ENCODE measurements at places on chromosomes 6 and 20.

- DNase-seq, result no peak
Measured at GRCh38 chr6:38695227-38695900, 7.6 kb downstream of the GLO1 start.

GRCh38 chr20:52619101-52619500, 353.1 kb upstream of the TSHZ2 start:
- DNase-seq, result no peak

- no peak for DNase-seq
Measured at GRCh38 chr6:90251295-90251992, 45.2 kb downstream of the BACH2 start.

DNA sequence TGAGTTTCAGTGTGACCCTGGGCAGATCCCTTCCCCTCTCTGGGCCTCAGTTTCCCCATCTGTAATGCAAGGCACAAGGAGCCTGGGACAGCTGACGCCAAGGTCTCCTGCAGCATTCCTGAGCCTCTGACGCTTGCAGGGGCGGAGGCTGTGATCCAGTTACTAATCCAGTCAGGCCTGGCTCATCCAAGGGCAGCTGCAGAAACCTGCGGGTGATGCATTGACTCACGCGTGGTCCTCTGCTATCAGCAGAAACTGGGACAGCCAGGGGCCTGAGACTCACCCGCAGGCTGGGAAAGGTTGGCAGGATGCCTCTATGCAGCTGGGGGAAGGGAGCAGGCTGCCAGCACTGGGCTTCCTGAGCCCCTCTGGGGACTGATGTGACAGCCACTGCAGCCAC, 65.0 kb upstream of the SIRPA start:
- no peak for DNase-seq

DNA sequence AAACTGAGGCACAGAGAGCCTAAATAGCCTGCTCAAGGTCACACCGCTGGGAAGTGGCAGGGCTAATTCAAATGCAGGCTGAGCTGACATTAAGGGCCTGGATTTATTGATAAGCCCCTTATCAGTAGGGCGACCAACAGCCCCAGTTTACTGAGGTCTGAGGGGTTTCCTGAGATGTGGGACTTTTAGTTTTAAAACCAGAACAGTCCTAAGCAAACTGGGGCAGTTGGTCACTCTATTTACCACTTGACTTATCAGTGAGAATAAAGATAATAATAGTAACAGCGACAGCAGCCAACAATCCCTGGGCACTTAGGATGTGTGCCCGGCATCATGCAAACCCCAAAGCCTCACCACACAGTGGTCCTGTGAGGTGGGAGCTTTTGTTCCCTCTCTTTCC, 27.6 kb downstream of the PREX1 start:
- no peak for DNase-seq

- no peak for DNase-seq
Measured at GRCh38 chr20:58963060-58963584, 17.9 kb upstream of the NELFCD start.

DNA sequence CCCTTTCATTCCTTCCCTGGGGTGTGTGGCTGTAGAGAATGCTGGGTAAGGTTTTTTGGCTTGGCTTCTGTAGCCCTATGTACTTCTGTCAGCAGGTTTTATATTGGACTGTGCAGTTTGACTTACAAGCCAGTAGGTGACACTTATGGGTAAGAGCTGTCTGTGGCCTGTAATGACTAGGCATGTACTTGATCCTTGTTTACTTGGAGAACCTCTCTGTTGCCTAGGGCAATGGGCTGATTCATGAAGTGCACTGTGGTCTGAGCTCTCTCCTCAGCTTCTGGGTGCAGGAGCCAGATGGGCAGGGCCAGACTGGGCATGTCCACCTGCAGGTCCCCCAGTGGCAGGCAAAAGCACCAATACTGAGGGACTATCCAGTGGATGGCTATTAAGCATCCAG, 544.6 kb downstream of the ADGRB3 start:
- no peak for DNase-seq

DNA sequence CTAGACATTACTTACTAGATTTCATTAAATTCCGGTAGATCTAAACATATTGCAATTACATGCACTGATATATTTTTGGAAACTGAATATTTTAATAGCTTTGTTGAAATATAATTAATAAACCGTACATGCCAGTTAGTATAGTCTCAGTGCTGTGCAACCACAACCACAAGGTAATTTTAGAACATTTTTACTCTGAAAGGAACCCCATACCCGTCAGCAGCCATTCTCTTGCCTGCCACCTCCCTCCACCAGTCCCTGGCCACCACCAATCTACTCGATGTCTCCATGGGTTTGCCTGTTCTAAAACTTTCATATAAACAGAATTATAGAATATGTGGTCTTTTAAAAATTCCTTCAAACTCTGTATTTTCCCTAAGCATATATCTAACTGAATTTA, 293.9 kb downstream of the THBS2 start:
- DNase-seq, result no peak

DNA sequence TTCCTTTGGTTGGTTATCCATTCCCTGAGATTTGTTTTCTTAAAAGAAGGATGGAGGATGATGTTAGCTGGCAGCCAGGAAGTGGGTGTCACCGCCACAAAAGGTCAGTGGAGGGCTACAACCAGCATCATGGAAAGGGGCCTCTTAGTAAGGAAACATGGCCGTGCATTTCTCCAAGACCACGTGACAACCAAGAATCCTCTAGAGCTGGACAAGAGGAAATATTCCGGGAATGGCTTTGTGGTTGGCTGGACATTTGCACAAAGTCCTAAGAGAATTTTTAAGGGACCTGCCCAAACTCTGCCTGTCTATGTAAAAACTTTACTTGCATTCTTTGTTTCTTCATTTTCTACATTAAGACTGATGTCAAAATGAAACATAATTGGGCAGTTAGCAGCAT, 399.9 kb upstream of the MARCKS start:
- no peak for DNase-seq

DNA sequence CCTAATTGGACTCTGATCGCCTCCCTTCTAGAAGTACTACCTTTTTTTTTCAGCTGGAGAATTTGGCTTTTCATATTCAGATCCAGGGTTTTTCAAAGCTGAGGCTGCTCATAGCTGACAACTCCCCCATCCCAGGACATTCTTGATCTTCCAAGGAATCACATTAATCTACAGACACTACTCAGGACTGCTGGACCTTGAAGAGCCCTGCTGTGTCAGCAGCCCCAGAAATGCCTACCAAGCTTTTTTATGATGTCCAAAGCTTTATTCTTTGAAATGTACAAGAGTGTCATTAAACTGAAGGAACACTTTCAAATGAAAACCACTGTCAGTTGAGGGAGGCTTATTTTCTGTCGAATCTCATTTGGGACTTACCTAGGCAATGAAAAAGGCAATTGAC, 704.1 kb downstream of the PTPRT start:
- DNase-seq, result no peak

GRCh38 chr6:133225560-133225959, 15.6 kb upstream of the EYA4 start:
- no peak for DNase-seq

- no peak for DNase-seq
Measured at GRCh38 chr6:26420688-26421171, 18.7 kb downstream of the BTN3A1 start.

- no peak for DNase-seq
Measured at GRCh38 chr20:11015440-11015839, 341.6 kb upstream of the JAG1 start.

- DNase-seq, result no peak
Measured at GRCh38 chr20:24479595-24479994, 10.2 kb downstream of the SYNDIG1 start.

DNA sequence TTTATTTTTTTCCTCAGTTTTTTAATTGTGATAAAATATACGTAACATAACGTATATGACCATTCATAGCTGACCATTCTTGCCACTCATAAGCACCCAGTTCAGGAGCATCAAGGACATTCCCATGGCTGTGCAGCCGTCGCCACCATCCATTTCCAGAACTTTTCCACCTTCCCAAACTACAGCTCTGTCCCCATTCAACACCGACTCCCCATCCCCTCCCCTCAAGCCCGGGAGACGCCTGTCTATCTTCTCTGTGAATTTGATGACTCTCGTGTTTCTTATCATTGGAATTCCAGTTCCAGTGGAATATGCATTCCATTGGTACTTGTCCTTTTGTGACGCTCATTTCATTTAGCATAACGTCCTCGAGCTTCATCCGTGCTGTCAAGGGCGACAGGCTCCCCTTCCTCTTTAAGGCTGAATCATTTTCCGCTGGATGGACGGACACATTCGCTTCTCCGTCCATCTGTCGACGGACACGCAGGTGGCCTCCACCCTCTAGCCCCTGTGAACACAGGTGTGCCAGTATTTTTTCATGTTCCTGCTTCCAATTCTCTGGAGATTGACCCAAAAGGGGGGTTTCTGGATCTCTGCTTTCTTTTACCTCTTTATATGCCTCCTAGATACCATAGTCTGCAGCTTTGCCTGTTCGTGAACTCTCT, 88.1 kb downstream of the YTHDF1 start:
- no peak for DNase-seq

GRCh38 chr6:149910721-149911151, 12.2 kb downstream of the RAET1G start:
- no peak for DNase-seq

- DNase-seq, result no peak
Measured at GRCh38 chr6:101760843-101761621, 367.5 kb downstream of the GRIK2 start.

GRCh38 chr6:101883505-101883904, 490.0 kb downstream of the GRIK2 start:
- DNase-seq, result no peak

GRCh38 chr6:56683882-56684281, 41.2 kb upstream of the DST start:
- DNase-seq, result no peak

DNA sequence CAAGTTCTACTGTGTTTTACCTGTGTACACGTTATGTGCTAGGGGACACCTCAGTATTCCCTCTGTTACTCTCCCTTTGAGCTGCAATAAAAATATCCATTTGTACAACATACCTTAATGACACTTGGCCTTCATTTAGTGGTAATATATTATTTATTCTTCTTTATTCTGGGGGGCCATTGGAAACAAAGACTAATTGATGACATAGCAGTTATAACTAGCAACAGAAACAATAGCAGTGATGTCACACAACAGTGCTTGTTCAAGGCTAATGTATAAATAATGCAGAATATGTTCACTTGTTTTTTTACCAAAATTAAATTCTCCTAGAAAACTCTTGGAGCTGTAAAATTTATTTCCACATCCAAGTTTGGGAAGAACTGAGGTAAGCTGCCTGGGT, 92.2 kb upstream of the FAM83B start:
- DNase-seq, result no peak
